ENCODE measurements at places on chromosomes 7 and 10.
A peak's percentile ranks its signal among the peaks of the same experiment; 100 is the strongest.

DNA sequence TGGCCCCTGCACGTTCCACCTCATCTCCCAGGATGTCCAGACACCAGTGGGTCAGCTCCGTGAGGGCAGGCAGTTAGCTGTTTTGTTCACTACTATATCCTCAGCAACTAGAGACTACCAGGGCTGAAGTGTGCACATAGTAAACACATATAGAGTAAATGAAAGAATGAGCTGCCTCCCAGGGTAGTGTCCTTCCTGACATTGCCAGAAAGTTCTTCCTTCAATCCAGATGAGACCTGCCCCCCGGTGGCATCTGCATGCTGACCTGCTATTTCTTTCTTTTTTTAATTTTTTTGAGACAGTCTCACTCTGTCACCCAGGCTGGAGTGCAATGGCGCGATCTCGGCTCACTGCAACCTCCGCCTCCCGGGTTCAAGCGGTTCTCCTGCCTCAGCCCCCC, 14.0 kb upstream of the ARPC1A start:
- no peak for DNase-seq

GRCh38 chr7:127391591-127392181, 822 bp downstream of the ZNF800 start:
- DNase-seq: peak; percentile 32

GRCh38 chr7:35754741-35755140, 46.1 kb upstream of the SEPTIN7 start:
- no peak for DNase-seq

DNA sequence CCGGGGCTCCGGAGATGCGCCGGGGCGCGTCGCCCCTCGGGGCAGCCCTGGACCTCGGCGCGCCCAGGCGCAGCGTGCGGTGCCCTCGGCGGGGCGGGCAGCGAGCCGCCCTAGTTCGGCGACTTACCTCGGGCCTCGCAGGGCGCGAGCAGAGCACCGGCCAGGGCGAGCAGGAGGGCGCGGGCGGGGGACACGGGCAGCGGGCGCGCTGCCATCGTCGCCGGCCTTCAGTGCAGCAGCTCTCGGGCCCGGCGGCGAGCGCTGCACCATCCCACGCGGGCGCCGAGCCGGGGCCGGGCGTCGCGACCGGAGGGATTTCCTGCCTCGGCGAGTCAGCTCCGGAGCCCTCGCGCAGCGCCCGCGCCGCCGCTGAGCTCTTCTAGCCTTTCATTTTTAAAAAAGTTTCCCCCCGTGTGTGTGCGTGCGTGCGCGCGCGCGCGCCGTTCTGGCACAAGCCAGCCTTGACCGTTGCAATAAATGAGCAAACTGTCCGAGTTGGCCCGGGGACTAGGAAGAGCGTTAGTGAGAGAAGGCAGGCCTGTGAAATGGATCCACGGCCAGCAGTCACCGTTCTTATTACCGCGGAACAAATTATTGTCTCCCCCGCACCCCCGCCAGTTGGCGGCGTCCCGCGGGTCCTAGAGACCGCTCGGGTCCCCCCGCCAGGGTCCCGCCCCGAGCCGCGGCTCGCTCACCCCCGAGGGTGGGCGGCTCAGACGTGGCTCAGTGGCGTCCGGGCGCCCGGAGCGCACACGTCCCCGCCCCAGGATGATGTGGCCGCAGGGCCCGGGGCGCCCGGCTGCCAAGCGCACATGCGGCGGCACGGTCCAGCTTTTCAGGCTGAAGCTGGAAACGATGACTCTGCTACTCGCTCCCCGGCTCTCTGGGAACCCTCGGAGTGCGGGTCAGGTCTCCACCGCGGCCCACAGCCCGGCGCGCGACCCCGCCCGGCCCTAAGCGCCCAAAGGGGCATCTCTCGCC, at the start of gene ADAM12:
Gene ADAM12 (minus strand): TSS at position 547 of the 981 bp plus-strand sequence. CDS start 332 bp downstream, at position 215.
- no peak for DNase-seq

DNA sequence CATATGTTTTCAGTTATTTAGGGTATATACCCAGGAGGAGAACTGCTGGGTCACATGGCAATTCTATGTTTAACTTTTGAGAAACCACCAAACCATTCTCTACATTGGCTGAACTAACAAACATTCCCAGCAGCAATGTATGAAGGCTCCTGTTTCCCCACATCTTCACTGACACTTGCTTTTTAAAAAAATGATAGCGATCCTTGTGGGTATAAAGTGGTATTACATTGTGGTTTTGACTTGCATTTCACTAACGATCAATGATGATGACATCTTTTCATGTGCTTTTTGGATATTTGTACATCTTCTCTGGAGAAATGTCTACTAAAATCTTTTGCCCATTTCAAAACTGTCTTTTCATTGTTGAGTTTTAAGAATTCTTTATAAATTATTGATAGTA, 51.2 kb upstream of the ANAPC16 start:
- DNase-seq: no peak

GRCh38 chr7:124689523-124689922, 76.1 kb downstream of the GPR37 start:
- DNase-seq: no peak

DNA sequence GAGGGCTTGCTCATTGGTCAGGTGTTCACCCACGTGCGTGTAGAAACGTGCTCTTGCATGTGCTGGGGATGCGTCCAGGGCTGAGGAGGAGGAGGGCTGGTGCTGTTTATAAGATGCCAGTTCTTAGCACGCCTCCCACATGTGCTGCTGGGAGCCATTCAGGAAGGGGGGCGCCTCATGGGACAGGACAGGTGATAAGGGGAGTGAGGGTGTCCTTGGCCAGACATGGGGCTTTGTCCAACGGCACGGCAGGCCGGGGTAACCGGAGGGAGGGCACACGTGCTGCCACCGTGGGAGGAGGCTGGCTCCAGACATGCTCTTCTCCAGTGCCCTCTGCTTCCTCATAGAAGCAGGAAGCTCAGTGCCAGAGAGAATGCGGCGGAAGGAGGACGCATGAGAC, 150.0 kb downstream of the ZMYND11 start:
- no peak for DNase-seq

DNA sequence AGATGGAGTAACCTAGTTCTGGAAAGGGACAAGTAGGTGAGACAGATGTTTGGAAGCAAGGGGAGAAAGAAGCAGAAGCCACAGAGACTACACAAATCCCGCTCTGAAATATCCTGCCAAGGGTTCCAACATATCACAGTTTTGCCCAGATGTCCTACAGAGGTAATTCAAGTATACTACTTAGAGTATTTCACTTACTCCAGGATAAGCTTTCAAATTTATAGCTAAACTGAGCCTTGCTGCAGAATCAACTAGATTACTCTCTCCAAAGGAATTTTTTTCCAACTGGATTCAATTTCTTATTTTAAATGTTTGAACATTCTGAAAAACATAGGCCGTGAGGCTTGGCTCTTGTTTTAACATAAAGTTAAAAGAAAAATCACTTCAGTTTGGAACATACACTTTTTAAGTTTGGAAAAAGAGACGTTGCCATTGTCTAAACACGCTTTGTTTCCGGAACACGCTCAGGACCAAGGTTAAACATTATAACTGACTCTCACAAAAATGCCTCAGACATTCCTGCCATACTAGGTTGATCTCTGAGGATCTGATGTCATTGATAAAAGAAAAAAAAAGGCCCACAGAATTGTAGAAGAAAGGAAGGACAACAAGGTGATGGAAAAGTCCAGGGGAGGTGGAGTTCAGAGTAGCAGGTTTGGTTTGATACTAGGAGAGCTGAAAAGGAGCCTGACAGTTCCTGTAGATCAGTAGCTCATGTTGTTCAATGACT, 74.8 kb downstream of the FAM185A start:
- DNase-seq: no peak

- no peak for DNase-seq
These were observed 630.0 kb upstream of the FOXK1 start for GRCh38 chr7:4052130-4052529.

DNA sequence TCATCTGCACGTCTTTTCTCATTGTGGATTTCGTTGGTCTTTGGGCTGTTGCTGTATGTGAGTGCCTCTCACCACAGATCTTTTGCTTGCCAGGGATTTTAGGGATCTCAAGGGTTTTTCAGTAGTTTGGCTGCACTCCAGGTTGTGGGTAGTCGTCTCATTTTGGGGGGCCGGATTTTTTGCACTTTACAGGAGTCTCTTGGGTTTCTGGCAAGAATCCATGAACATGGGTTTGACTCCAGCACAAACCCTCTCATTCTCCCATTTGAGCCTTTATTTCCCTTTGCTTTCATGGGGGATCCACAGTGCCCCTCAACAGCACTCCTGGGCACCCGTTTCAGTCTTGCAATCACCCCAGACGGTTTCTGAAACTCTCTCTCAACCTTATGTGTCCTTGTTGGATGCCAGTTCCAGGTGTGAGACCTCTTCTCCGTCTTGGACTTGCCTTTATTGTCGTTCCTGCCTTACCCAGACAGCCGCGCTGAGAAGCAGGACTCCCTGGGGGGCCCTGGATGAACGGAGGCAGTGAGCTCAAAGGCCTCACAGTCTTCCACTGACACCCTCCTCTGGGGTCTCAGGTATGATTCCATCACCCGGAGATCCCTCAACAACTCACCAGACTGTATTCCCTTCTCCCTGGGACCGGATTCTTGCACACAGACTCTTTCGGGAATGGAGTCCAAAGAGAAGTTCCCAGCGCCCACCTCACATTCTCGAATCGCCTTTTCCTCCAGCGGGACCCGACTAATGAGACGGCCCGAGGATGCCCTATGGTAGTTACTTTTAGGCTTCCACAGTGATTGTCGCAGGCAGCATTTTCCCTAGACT, 18.8 kb upstream of the ZNF273 start:
- no peak for DNase-seq

GRCh38 chr10:124324451-124324850, 94.3 kb downstream of the OAT start:
- no peak for DNase-seq

GRCh38 chr10:103986360-103986759, 19.4 kb downstream of the SLK start:
- DNase-seq: no peak

GRCh38 chr7:156494960-156495359, 145.6 kb upstream of the RNF32 start:
- no peak for DNase-seq

DNA sequence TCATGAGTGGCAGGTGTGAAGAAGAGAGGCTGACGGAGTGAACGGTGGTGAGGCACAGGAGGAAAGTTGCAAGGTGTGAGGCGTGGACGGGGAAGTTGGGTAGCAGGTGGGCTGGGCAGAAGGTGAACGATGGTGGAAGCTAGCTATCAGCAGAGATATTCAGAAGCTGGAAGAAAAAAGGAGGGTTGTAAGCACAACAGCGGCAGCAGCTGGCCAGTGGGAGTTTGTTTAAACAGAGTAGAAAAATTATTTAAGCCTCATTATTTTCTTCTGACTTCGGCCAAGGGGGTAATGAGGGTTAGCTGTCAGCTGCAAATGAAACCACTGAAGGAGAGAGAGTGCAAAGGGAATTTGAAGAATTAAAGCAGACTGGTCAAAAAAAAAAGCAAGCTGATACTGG, 62.1 kb upstream of the PRKAR2B start:
- DNase-seq: no peak

- no peak for DNase-seq
These were observed 212.6 kb downstream of the FOXP2 start for GRCh38 chr7:114627231-114627630.

GRCh38 chr10:62831346-62831745, 15.2 kb upstream of the EGR2 start:
- no peak for DNase-seq

DNA sequence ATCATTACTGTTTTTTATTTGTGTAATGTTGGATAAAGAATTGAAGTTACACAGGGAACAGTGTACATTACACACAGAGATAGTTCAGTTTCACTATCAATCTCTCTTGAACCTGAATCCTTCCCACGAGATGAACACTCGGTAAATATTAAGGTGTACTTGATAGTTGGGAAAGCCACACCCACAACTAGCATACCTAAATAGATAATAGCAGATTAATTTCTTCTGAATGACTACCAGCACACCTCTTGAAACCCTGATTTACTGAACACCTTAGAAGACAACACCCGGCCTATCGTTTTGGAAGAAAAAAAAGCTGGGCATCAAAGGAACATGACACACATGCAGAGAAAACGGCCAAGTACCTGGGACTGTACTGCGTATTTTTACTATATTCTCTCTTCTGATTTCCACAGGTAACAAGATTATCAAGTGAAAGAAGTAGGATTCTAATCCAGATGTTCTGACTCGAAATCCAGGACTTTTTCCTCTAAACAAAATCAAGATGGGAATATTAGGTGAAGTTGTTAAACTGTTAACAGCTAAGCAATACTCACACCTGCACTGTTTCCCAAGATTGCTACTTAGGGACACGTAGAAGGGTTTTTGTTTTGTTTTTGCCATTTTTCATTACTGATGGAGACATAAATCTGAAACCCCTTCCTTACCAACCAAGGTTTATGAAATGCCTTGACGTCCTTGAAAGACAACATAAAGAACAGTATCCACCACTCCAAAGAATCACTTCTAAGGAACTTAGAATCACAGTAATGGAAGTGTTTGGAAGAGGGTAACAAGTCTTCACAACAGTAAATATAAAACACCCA, 1.0 kb downstream of the CCDC186 start:
- DNase-seq: no peak
